ENCODE measurements at places on chromosomes 2 and 18.

DNA sequence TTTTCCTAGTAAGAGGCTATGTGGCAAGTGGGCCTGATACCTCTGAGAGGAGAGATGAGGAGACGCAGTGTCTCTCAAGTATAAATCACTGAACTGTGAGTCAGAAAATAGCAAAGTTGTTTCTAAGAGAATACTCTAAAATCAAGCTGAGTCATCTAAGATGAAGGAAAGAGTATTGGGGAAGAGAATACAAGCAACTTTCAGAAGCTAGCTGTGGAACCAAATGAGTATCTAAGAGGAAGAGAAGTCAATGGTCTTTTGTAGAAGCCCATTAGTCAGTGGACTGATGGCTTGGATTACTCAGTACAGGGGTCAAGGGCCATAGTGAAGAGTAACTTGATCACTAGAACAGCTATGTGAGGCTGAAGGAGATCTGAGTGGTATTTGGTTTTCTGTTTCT, 2.7 kb upstream of the DCC start:
- no peak for DNase-seq

DNA sequence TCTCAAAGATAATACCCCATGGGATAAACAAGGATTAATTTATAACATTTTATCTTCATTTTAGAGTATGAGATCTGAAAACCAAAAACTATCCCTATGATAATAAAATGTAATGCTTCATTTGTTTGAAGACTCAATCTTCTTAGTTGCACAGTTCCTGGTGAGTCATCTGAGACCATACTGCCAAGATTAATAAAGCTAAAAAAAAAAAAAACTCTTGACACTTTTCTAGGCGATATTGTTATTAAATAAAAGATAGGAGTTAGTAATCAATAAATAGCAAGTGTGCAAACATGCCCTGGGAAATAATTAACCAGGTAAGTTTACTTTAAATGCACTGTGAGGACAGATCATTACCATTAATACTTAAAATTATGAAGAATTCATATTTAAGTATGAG, 83.9 kb downstream of the RPE start:
- DNase-seq, result peak; percentile 4

DNA sequence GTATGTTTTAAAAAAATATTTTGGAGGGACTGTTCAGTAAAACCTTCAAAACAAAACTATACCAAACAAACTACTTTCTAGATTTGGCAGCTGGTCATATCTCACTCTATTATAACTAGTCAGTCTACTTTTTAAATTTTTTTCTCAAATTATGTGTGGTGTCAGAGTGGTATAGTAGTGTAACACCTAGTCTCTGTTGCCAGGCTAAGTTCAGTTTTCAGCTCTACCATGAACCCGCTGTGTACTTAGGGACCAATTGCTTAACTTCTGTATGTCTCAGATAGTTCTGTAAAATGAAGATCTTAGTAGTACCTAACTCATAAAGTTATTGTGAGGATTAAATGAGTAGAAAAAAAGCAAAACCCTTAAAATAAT, 54.3 kb downstream of the GPD2 start:
- no peak for DNase-seq

DNA sequence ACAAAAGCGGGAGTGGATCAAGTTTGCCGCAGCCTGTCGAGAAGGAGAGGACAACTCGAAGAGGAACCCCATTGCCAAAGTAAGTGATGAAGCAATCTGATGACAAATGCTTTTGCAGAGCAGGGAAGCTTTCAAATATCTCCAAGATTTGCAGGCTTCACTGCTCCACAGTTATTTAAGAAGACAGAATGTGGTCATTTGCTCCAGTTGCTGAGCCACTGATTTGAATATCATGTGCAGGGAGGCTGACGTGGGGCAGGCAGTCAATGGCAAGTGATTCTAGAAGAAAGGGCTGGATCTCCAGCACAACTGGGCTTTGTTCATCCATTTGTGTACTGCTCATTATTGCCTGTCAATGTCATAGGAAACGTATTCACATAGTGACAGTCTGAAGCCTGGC, 10.2 kb downstream of the DSG4 start:
- DNase-seq, result no peak

DNA sequence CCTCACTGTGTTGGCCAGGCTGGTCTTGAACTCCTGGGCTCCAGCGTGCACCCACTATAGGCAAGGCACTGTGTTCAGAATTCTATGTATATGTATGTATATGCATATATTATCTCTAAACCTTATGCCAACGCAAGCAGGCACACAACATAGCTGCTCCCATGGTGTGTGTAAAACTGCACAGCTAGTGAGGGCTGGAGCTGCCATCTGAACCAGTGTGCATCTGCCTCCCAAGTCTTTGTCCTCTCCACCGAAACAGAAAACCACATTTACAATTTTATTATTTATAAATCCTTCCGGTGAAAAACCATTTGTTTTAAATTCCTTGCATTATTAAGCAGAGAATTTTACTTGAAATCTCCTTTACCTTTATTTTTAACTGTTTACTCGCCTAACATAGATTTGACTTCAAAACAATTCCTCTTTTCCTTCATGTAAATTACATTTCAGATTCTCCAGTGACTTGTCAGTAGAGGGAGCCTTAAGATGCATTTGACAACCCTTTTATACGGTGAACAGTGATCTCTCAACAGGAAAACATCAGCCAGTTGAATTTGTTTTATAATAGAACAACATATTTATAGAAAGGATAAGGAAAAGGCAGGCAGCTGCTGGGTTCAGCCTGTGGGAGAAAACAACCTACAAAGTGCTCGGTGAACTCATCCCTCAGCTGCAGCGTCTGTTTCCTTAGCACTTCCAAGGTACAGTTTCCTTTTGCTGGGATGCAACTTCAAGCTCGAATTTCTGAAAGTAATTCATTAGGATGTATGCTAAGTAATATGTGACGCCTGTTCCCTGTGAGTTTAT, 101.2 kb downstream of the MYT1L start:
- no peak for DNase-seq

- no peak for DNase-seq
These were observed 2.0 kb downstream of the NBEAL1 start for GRCh38 chr2:203016716-203017115.

DNA sequence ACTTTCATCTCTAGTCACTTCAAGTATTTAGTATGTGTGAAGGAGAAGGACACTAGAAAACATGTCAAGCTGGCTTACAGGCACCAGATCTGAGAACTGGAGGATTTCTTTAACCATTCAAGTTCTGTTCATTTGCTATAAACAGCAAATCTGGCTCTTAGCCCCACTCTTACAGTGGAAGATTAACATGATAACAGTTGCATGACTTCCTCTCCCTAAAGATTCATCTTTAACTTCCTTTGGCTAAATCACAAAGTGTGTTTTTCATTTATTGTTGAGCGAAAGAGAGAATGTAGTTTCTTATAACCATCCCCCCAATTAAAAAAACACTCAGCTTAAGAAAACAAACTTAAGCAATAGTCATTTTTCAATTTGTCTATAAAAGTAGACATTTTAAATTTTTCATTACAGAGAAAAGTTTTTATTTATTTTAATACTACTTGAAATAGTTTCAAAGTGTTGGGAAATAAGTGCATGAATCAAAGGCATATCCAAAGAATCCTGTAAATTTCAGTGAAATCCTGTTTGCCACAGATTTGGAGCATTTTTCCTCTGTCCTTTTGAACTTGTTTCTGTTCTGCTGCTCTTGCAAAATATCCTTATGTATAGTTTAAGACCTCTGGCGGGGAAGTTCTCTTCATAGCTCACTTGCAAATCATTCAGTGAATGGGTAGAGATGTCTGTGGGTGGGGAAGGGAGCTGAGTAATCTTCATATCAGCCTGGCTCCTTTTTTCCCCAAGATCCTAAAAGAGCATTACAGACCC, 241.0 kb upstream of the RBBP8 start:
- DNase-seq, result peak; percentile 38

DNA sequence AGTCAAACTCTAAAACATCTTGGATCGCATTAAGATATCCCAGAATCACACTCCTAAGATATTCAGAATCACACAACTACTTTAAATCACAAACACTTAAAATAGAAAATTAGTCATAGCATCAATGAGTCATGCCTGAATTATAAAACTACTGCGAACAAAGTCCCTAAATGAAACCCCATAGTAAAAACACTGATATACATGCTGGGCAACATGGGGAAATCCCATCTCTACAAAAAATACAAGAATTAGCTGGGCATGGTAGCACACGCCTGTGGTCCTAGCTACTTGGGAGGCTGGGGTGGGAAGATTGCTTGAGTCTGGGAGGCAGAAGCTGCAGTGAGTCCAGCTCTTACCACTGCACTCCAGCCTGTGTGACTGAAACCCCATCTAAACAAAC, 101.7 kb downstream of the COBLL1 start:
- peak; percentile 10 for DNase-seq

GRCh38 chr2:191991442-191991841, 144.6 kb upstream of the CAVIN2 start:
- DNase-seq, result no peak

DNA sequence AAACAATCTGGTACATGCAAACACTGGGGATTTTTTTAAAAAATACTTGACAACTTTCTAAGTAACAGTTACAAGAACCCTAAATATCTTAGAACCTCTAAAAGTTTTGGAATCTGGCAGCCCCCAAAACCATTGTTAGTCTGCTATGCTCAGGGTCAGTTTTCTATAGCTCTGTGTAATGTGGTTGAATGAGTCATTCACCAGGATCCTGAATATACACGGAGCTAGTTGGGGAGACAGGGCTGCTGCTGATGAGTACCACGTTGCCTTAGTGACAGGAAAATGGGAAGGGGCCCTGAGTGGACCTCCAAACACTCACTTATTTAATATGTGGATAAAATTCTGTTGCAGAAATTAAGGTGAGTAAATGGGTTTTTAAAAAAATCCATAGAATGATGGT, 36.9 kb upstream of the TANC1 start:
- DNase-seq, result peak; percentile 34

DNA sequence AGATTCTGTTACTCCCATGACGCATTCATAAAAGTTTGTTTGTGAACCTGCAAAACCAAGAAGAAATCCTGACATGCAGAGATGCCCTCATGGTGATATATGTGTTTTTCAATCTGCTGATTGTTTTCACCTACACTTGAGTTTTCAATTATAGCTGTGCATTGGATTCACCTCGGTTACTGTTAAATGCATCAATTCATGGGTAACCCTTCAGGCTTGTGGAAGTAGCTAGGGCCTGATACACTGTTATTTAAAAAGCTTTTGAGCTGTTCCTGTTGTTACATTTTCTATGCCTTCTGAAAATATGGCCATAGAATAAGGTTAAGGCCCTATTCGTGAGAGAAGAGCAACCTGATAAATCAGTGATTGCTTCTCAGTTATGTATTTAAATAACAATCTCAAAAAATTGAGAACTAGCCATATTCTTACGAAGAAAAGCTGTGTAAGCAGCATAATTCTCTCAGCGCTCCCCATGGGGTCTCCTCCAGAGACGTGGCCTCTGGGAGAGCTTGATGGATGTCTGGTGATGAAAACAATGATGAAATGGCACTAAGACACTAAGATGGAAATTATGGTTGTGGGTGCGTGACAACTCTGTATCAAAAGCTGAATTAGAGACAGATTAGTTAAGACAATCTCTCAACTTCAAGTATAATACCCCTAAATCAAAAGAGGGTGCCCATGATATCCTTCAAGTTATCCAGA, 60.5 kb downstream of the RIT2 start:
- no peak for DNase-seq

- no peak for DNase-seq
These were observed 87.9 kb upstream of the GULP1 start for GRCh38 chr2:188203776-188204175.

DNA sequence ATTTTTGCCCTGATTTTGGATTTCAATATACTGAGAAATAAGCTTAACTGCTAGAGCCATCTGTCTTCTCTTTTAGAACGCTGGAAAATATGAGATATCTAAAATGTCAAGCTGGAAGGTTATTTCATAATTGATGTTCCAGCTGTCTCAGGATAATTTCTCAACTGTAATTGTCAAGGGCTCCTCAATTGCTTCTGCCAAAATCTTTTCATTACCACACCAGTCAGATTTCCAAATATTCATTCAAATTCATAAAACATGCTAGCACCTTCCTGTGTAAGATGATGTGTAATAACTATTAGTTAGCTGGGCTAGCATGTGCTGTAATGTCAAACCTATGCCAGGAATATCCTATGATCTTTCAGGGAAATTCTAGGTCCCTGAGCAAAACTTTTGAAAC, 88.1 kb downstream of the TNFRSF11A start:
- no peak for DNase-seq
